ENCODE measurements at places on chromosomes 2 and 18.

DNA sequence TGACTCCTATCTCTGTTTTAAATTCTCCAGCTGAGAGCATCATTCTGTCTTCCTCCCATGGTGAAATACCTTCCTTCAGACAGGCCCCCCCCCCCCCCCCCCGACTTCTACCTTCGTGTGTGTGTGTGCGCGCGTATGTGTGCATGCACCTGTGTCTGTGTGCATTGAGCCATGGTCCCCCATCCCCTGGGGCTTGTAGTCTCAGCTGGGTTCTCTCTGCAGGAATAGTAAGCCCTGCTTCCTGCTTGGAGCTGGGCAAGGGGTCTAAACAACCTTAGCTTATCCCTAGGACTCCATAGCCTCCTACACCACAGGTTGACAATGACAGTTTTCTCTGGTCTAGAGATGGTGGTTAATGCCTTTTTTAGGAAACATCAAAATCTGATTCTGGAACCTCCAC lies 427.5 kb upstream of the KLHL29 start:
- no peak for DNase-seq

DNA sequence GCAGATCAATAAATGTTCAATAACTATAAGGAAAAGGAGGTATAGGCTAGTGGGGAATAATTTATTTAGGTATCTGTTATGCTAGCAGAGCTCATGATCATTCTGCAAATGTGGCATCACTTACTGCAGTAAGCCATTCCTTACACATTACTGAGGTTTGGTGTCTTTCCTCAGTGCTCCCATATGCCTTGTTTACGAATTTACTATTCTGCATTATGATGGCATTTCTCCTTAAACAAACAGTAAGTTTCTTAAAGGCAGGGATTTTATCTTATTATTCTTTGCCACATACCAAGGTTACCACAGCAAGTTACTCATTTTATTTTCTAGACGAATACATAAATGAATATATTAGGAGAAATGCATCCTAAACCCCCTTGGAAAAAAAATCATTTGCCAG lies 88.4 kb downstream of the DSEL start:
- no peak for DNase-seq

DNA sequence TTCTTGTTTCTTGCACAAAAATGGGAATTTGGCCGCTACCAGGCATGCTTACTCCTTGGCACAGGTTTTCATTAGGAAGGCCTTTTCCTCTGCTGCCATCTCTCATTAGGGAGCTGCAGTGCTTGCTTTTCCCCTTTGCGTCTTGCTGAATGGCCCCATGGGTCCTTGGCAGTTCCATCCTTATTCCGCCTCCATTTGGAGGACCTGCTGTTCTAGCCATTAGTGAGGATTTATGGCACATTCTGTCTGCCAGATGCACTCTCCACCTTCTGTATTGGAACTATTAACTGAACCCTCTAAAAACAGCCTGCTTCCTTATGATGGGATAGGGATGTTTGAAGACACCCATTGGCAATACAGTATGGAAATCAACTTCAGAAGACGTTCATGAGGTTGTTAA lies 103.5 kb upstream of the NOSTRIN start:
- no peak for DNase-seq

- DNase-seq: no peak
Measured at GRCh38 chr2:86453836-86454235, 12.7 kb downstream of the KDM3A start.

- DNase-seq: no peak
Measured at GRCh38 chr2:10400568-10400977, 47.6 kb downstream of the ODC1 start.

- no peak for DNase-seq
Measured at GRCh38 chr2:64730551-64731262, 77.0 kb upstream of the SERTAD2 start.

DNA sequence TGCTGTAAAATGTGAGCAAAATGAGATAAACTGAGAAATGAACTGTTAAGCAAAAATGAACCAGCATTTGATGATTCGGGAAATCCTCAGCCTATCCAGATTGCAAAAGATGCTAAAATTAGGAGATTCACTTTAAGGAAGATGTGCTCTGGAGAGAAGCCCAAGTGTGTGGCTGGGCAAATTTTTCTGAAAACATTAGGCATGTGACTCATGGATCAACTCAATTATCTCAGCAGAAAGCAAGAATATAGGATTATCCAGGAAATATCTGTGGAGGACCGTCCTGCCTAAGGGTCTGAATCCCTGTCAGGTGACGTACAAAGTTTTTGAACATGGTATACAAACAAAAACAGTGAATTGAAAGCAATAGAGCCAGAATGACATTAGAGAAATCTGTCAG lies 1268.3 kb upstream of the TMEFF2 start:
- no peak for DNase-seq

- DNase-seq: no peak
Measured at GRCh38 chr2:76711490-76711889, 810.7 kb downstream of the LRRTM4 start.

DNA sequence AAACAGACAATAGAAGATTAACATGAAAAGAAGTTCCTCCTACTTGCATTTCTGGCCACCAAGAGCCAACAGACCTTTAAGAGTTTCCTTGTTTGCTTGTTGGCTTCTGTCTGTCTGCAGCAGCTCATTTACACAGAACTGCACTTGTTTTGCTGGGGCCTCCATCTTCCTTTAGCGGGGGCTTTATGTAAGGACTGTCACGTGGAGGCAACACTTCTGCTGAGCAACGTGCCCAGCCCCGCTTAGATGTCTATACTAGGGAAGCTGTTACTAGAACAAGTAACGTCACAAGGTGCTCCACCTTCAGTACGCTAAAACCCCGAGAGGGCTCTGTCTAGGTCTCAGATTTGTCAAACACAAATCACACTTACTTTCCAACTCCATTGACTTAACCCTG lies 104.3 kb upstream of the PXDN start:
- no peak for DNase-seq

- no peak for DNase-seq
Measured at GRCh38 chr18:37385846-37386778, 179.5 kb downstream of the CELF4 start.

GRCh38 chr2:164896634-164897355 lies 55.2 kb upstream of the COBLL1 start:
- no peak for DNase-seq

DNA sequence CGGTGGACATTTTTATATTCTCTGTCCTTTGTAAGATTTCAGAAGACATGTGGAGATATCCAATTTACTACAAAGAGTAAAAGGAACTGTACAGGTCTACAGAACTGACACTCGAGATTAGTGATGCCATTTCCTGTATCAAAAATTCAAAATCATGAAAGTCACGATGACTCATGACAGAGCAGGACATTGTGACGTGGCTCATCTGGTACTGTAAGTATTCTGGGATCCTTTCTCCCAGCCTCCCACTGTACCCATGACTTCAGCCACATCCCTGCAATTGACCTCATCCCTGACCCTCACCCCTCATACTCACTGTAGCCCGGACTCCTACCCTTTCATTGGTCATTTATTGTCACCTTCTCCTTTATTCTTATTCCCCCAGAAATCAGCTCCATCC lies 736.5 kb downstream of the EPHA4 start:
- no peak for DNase-seq

GRCh38 chr2:226423498-226423960 lies 376.1 kb downstream of the IRS1 start:
- DNase-seq: no peak

DNA sequence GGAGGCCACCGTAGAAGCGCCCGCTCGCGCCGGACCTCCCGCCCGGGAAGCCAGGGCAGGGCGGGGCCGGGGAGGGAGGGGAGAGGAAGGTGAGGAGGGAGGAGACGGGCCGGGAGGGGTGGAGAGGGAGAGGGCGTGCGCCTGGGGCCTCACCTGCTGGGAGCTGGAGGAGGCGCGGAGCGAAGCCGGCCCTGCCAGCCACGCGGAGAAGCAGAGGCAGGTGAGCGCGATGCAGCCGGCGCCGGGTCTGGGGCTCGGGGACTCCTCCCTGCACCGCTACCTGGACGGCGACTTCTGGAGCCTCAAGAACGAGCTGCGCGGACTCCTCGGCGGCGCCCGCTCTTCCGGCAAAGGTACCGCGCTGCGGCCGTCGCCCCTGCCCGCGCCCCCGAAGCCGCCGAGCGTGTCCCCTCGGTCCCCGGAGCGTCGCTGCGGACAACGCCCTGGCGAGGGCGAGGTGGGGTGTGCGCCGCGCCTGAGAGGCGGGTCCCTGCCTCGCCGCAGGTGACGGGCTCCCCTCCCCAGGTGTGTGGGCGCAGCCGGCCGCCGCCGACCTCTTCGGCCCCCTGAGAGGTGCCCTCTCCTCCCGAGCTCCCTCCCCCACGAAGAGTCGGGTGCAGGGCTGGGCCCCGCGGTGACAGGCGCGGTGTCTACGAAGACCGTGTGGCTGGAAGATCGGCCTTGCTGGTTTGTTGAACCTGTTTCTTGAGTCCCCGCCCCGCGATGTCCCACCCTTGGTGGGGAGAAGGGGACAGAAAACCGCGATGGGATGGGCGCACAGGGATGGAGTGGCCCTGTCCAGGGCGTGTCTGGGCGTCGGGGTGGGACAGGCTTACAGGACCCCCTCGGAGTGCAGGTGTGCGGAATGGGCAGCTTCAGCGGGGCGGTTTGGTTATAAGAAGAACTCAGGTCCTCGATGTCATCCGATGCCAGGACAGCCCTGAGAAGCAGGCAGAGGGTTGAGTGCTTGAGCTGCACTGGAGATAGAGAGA lies at the start of gene ACOXL:
TSS of gene ACOXL (plus strand) at position 152 of the 992 bp plus-strand sequence. CDS start 35,817 bp downstream, outside the sequence.
- DNase-seq: no peak

DNA sequence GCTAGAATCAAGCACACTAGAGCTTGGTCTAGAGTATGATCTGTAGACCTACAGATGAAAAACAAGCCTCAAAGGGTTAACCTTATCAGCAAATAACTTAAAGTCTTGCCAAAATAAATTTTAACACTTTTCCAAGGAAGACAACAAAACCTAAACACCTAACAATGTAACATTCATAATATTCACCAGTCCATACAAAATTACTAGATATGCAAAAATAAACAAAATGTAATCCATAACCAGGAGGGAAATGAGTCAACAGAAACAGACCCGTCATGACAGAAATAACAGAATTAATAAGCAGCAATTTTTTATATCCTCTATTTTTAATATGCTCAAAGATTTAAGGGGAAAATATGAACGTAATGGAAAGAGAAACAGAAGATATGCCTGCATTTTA lies 36.1 kb downstream of the TRAK2 start:
- no peak for DNase-seq

GRCh38 chr2:105403783-105404698 lies 5.2 kb upstream of the FHL2 start:
- no peak for DNase-seq

DNA sequence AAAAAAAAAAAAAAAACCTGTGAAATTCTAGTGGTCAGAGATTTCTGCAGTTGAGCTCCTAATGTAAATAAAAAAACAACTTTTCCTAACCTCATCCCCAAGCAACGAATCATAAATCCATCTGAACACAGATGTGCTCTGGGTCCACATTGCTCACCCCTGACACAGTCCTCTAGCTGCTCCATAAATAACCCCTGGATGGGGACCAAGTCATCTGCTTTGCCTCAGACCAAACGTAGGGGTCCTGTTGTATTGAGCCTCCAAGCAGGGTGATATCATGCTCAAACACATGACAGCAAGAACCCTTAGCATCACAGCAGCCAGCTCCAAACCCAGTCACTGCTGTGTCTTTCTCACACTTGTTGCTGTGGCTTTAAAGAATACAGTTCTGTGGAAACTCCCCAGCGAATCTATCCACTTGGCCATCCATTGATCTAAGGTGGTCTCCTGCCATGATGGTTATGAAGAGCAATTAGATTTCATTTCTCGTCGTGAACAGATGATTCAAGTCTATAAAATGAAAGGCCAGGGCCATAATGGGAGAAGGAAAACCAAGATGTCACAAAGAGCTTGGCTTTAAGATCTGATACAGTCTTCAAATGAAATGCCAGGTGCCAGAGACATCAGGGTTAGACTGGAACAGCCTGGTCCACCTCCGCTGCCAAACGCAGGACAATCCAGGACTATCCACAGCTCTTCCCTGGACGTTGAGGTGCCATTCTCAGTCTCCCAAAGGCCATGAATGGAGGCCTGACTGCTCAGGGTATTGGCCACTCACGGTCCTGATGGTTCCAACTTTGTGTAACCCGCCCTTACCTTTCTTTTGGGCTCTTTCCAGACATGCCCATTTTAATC lies 39.0 kb downstream of the TBC1D8 start:
- no peak for DNase-seq

DNA sequence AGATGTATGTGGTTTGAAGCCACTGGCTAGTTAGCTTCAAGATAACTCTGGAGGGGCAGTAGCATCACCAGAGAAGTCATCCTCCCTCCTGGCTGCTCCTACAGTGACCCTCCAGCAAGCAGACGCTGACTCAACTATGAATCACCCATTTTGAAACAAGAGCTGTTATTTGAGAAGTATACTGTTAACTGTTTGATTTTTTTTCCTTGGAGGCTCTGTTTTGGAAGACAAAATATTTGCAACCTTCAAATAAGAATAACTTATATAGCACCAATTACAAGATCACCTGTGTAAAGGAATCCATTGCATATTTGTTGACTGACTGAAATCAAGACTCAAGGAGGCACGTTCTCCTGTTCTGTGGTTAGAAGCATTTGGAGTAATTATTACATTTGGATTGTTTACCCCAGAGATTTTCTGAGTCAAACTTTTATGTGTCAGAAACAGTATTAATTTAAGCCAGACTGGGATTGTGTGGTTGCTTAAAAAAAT lies 313.8 kb downstream of the MTX2 start:
- DNase-seq: no peak

DNA sequence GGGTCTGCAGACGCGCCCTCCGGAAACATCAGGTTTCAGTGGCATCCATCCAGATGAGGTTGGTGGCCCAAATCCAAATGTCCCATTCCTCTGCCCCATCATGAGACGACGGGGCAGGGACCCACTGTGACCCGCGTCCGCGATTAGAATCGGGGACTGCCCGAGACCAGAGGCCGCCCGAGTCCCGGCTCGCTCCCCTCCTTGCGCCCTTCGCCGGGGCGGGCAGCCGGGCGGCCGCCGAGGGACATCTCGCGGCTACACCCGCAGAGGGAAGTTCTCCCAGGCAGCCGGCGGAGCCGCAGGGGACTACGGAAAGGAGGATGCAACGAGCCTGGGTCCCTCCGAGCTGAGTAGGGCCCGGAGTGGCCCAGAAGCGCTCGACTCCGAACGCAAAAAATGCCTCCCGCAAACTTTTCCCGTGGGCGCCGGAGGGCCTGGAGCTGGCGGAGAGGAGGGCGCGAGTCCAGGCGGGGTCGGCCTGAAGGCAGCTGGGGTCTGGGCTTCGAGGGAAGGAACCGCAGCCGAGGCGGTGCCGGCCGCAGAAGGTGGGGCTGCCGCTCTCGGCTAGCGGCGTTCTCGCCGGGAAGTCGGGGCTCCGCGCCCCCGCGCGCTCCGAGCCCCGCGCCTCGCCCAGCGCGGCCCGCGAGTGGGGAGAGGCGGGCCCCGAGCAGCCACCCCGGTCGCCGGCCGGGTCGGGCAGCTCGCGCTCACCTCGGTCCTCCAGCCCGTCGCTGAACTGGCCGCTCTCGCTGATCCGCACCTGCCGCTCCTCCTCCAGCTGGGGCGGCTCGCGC lies 580 bp downstream of the TMEM163 start:
- no peak for DNase-seq

- DNase-seq: no peak
Measured at GRCh38 chr2:235621736-235622135, 127.9 kb downstream of the AGAP1 start.

All from activated CD4-positive, CD25-positive, alpha-beta regulatory T cell (primary cell).